Glutamatergic neuron (in vitro differentiated cells): ENCODE measurements at places on chromosomes 1 and 21.

DNA sequence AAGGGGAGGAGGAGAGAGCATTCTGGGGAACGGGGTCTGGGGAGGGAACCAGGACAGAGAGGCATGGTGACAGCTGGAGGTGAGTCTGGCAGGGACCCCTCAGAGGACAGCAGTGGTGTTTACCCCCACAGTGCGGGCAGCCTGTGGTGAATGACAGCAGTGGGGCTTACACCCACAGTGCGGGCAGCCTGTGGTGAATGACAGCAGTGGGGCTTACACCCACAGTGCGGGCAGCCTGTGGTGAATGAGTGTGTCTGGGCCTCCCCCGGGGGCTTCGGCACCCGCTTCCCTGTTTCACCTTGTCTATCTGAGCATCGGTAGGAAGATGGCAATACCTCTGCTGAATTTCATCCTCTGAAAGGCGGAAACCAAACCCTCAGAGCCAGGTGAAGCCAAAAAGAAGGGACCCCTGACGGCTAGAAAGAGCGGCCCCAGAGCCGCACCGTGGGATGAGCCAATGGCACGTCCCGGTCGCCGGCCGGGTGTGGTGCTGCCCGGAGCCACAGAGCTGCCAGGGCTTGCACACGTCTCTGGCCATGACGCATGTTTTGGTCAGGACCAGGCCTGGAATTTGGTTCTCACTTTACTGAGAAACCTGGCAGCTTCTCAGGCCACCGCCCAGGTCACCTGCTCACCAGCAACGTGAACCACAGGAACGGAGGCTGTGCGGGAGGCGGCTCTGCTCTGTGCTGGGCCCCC is 54.1 kb downstream of the SIK1 start:
- peak; percentile 11 for DNase-seq

DNA sequence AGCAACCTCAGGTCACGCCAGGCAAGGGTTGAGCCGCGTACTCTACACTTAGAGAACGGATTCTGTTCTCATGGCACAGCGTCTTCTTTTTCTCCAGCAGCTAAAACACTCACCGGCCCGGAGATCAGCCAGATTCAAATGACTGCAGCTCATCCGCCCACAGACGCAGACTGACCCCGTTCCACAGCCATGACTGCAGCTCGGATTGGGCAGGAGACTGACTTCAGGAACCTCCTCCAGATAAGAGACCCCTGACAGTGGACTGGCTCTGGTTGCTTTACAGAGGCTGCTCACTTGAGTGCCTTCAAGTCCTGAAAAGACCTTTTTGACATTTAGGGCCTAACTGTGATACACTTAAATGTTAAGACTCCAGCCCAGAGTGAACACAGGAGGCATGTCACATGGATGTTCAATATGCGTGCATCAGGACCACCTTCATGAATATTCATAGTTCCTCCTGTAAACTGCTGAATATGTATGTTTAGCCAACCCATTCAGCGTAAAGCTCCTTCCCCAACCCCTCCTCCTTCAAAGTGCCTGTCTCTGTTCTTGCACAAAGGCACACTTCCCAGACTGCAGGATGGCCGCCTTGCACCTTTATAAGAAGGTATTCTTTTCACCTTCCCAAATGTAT is 42.6 kb downstream of the BACE2 start:
- DNase-seq = no peak

DNA sequence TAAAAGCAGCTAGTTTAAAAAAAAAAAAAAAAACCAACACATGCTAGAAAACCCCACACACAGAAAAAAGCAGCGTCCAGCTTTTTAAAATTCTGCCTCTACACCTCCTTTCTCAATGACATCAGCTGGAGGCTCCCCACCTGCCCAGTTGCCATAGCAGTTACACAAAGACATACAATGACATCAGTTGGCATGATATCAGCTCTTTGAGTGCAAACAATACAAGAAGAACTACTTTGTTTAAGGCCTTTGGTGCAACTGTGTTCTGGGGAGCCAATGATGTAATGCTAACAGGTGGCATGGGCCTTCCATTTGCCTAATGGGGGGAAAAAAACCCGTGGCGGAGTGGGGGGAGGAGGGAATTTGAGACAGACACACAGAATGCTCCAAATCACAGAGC is 32.9 kb downstream of the DUSP10 start:
- DNase-seq = peak; percentile 28

- DNase-seq = no peak
Measured at GRCh38 chr1:36606641-36607262, 124.0 kb upstream of the CSF3R start.

DNA sequence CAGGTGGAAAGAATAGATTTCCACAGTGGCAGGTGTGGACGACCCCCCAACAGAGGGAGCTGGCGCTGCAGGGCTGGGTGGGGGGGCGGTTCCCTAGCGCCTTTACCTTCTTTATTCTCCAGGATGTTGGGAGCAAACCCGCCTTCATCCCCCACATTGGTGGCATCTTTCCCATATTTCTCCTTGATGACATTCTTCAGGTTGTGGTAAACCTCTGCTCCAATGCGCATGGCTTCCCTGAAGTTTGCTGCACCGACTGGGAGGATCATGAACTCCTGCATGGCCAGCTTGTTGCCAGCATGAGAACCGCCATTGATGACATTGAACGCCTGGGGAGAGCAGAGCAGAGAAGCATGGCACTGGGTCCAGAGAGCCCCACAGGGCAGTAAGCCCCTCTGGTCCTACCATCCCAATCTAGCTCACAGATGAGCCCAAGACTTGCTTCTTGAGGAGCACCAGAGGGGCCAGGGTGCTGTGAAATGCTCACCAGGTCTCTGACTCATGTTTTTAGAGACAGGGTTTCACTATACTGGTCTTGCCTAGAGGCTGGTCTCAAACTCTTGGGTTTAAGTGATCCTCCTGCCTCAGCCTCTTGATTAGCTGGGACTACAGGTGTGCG is 12.2 kb downstream of the ENO1 start:
- no peak for DNase-seq

GRCh38 chr1:22536506-22536905 is 26.8 kb upstream of the EPHA8 start:
- no peak for DNase-seq

GRCh38 chr21:29007810-29008209 is 11.3 kb downstream of the RWDD2B start:
- DNase-seq = no peak

- no peak for DNase-seq
Measured at GRCh38 chr1:55580845-55581332, 365.7 kb upstream of the USP24 start.

- peak; percentile 28 for DNase-seq
Measured at GRCh38 chr21:43645136-43645891, 14.0 kb downstream of the HSF2BP start.

DNA sequence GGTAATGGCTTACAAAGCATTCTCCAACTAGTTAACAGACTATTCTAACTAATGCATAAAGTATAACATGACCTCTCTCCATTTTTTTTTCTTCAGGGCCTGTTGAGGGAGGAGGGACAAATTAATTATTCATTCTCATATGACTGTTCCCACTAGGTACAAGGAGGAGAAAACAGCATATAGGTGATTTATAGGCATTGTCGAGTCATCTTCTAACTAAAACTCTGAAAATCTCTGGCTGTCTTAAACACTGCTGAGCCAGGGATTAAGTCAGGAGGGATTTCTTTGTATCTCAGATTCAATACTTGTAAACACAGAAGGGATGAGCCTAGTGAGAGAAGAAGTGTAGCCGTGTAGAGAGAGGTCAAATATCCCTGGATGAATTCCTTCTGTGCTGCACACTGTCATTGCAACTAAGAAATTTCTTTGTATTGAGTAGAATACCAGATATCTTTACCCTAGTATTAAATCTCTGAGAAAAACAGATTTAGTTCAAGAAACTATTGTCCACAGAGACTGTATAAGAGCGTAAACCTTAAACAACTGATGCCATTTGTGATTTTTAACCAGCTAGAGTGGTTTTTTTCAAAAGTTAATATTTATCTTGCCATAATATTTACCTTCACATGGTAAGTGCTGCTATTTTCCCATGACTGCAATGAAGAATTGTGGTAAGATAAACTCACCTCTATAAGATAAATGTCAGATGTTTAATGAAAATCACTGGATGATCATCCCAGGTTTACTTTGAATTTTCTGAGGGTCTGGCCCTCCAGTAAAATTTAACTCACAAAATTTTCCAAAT is 465.3 kb downstream of the RWDD3 start:
- DNase-seq = no peak

- no peak for DNase-seq
Measured at GRCh38 chr1:27471477-27471876, 18.5 kb downstream of the WASF2 start.

GRCh38 chr21:43318841-43319781 is 107.8 kb downstream of the SIK1 start:
- peak; percentile 79 for DNase-seq

- peak; percentile 76 for DNase-seq
Measured at GRCh38 chr1:86704972-86705664, 742 bp downstream of the SH3GLB1 start.

DNA sequence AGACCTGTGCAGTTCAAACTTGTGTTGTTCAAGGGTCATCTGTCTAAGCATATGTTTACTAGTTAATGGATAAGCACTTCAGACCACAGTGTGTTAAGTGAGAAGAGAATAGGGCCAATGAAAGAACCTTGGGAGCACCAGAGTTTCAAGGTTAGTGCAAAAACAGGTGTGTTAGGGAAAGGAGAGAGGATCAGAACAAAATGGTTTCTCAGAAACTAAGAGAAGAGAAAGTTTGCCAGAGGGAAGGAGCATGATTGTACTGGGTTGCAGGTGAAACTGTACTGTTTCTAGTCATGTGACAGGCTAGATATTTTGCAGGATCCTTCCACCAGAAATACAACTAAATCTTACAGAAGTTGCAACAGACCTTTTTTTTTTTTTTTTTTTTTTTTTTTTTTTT is 23.3 kb downstream of the RPRD2 start:
- no peak for DNase-seq

DNA sequence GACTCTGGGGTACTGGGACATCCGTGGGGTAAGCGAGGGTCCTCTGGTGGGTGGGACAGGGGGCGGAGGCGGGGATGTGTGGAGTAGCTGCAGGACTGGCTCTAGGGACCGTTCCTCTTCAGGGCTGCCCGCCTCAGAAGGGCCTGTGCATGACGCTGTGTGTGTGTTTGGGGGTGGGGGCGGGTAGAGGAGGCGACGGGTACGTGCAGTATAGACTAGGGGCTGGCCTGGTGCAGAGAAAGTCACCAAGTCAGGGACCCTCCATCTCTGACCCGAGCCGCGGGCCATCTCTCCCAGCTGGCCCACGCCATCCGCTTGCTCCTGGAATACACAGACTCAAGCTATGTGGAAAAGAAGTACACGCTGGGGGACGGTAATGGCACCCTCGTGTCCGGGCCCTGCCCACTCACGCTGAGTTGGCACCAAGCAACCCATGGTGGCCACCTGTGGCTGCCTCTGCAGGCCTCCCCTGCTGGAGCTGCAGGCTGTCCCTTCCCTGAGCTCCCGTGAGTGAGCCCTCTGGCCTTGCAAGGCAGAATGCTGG is 342 bp downstream of the GSTM5 start:
- DNase-seq = no peak

DNA sequence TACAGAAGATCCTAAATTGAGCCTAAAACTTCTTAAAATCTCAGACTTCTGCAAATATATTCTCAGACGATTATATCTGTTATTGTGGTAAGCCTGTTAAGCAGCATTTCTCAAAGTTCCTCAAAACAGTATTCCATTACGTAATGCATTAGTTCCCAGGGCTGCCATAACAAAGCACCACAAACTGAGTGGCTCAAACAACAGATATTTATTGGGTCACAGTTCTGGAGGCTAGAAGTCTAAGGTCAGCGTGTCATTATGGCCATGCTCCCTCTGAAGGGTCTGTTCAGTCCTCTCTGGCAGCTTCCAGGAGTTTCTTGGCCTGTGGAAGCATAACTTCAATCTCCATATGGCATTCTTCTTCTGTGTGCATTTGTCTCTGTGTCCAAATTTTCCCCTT is 103.5 kb upstream of the ST6GALNAC5 start:
- DNase-seq = no peak
